Stimulated activated CD4-positive, alpha-beta T cell treated with anti-CD3 and anti-CD28 coated beads, Interleukin-15, amount 100 ng/mL, for 1 hour (primary cell): ENCODE measurements at places on chromosomes 6 and 20.

- no peak for DNase-seq
These were observed 190.3 kb upstream of the CDYL start for GRCh38 chr6:4585682-4586468.

- DNase-seq, result no peak
These were observed 6.0 kb upstream of the RAB44 start for GRCh38 chr6:36691612-36692011.

- no peak for DNase-seq
These were observed 526.6 kb upstream of the JARID2 start for GRCh38 chr6:14719270-14719669.

DNA sequence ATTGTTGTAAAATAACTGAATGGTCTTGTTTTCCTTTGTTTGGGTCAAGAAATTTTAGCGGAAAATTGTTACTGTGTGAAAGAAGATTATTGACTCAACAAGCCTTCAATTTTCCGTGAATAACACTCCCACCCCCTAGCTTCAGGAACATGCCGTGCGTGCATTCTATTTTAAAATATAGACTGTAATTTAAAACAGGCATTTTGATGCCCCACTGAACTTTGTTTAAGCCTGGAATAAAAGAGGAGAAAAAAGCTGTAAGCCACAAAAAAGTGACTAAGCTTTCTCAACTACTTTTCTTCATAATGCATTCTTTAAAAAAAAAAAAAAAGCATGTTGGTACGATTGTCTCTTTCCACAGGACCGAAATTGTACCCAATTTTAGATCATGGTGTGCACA is 166.0 kb downstream of the ARID1B start:
- no peak for DNase-seq

DNA sequence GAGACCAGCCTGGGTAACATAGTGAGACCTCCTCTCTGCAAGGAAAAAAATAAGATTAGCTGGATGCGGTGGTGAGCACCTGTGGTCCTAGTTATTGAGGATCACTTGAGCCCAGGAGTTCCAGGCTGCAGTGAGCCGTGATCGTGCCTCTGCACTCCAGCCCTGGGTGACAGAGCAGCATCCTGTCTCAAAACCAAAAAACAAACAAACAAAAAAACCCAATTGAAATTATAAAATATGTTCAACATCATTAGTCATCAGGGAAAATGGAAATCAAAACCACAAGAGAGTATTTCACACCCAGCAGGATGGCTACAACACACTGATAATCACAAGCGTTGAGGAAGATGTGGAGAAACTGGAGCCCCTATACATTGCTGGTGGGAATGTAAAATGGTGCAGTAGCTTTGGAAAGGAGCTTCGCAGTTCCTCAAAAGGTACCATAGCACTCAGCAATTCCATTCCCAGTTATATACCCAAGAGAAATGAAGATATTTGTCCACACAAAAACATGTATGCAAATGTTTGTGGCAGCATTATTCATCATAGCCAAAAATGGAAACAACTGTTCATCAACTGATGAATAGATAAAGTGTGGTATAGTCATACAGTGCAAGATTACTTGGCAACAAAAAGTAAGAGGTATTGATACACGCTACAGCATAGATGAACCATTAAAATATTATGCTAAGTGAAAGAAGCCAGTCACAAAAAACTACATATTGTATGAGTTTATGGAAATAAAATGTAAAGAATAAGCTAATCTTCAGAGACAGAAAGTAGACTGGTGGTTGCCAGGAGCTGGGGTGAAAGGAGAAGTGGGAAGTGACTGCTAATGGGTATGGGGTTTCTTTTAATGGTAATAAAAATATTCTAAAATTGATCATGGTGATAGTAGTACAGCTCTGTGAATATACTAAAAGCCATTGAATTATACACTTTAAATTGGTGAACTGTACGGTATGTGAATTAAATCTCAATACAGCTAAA is 38.7 kb upstream of the RIPOR2 start:
- DNase-seq, result peak; percentile 22

- no peak for DNase-seq
These were observed 370.4 kb upstream of the CITED2 start for GRCh38 chr6:139744891-139745290.

DNA sequence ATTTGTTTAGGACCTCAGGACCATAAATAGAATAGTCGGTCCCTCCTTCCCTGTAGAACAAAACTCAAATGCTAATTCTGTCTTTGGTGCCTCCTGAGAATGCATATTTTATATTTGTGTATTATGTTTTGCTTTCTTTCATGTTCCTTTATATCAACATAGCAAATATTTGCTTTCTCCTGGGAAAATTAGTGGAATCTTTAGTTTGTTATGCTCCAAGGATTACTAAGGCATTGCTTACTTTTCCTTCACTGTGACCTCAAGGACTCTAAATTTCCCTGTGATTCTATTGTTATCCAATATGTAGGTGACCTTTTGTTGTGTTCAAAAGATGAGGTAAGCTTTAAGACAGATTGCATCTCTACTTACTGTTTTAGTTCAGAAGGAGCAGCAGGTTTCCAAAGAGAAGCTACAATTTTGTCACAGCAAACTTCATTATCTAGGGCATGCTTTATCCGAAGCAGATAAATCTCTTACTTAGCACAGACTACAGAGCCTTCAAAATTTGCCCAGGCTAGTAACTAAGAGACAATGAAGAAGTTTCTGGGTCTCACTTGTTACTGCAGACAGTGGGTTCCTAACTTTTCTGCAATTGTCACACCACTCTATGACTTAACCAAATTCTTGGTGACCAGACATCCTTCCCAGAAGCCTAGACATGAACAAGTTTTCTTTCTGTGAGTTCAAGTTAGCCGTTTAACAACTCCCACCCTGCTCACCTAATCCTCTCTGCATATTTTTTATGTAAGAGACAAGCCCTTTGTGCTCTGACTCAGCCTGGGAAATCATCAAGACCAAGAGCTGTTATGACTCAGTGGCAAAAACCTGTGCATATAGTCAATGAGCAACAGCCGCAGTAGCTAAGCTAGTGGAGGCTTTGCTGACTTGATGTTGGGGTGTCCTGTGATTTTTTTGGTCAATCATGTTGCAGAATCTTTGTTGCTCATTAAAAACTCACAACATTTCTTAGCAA is 378.8 kb downstream of the QKI start:
- no peak for DNase-seq

DNA sequence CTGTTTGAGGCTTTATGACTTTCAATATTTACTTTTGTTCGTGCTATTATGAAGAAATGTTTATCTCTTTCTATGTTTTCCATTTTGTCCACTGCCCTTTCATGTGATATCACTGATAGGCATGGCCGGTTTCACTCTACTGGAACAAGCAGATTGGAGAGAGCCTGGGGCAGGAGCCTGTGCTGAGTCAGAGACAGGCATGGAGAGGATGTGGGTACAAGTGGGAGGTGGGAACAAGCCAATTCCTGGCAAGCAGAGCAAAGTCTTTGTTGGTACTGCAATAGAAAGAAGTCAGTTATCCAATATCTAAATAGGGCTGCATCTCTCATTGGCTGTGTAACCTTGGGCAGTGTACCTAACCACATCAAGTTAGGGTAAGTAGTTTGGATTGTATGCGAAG is 545.6 kb upstream of the MAP3K7 start:
- DNase-seq, result no peak

DNA sequence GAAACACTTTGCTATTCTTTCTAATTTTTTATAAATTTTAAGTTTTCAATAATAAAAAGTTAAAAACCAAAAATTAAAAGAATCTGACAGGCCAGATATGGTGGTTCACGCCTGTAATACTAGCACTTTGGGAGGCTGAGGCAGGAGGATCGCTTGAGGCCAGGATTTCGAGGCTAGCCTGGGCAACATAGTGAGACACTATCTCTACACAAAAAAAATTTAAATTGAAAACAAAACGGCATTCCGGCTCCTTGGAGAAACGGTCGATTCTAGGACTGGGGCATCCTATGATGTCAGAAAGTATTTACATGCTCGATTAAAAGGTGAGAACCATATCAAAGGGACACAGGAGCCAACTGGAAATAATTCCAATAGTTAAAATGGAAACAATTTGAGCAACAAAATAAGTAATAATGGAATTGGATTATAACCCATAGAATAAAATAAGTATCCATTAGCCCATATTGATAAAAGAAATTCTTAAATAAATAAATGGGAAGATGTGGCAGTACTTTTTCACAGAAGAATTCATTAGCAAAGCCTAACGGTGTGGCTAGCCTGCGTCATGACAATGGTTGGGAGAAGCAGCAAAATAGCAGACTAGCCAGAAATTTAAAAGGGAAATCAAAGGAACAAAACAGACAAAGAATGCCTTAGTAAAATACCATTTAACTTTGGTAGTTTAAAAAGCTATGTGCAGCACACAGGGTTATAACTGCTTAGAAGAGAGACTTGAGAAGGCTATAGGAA is 21.3 kb downstream of the HLA-E start:
- no peak for DNase-seq

GRCh38 chr20:34305333-34306230 is 2.4 kb upstream of the AHCY start:
- no peak for DNase-seq

GRCh38 chr6:165833355-165833754 is 170.3 kb upstream of the PDE10A start:
- no peak for DNase-seq

DNA sequence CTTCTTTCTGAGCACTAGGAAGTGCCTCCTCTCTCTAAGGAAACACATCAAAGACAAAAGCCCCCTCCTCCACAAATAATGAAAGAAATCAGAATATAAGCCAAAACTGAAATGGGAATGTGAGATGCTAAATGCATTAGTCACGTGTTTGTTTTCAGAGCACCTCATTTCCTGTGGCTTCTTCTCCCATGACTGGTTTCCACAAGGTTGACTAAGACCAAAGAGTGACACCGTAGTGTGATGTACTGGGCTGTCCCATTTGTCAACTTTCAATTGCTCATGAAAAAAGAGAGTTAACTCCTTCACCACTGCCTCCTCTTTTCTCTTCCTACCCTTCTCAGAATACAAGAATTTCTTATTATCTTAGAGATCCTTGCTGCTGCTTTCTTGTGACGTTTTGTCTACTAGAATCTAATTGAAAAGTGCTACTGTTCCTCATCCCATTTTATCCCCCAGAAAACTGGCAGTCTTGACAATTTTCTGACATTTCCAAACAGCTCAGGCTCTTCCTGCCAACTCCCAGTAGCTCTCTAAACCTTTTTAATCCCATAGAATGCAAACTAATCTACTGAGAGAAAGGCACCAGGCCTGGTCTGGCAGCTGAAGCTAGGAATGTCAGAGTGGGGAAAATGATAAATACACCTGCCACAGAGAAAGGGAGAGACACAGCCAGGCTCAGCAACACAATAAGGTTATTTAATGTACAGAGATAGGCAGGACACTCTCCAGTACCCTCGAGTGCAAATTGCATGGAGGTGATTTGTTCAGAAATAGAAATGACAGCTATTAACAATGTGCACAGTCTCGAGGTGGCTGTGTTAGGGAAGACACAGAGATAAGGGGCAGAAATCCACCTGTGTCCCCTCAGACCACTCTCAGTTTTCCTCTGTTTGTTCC is 671.7 kb upstream of the NRSN1 start:
- no peak for DNase-seq

GRCh38 chr6:170102038-170102437 is 188.8 kb downstream of the DLL1 start:
- DNase-seq, result no peak

DNA sequence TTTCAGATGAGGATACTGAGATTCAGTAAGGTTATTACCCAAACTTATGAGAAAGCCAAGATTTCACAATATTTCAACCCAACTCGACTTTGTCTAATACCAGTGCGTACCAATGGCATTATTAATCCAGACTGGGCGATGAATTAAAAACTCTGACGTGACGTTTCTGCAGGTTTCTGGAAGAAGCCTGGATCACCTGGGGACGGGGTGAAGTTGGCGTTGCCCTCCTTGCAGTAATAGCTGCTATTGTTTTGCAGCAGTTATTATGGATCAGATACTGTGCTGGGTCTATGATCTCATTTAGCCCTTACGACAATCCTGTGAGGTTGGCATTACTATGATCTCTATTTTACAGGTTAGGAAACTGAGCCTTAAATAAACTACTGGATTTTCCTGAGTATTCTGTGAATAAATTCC is 569 bp upstream of the CDC5L start:
- DNase-seq, result no peak

GRCh38 chr6:82273295-82273694 is 25.8 kb upstream of the IBTK start:
- DNase-seq, result no peak

DNA sequence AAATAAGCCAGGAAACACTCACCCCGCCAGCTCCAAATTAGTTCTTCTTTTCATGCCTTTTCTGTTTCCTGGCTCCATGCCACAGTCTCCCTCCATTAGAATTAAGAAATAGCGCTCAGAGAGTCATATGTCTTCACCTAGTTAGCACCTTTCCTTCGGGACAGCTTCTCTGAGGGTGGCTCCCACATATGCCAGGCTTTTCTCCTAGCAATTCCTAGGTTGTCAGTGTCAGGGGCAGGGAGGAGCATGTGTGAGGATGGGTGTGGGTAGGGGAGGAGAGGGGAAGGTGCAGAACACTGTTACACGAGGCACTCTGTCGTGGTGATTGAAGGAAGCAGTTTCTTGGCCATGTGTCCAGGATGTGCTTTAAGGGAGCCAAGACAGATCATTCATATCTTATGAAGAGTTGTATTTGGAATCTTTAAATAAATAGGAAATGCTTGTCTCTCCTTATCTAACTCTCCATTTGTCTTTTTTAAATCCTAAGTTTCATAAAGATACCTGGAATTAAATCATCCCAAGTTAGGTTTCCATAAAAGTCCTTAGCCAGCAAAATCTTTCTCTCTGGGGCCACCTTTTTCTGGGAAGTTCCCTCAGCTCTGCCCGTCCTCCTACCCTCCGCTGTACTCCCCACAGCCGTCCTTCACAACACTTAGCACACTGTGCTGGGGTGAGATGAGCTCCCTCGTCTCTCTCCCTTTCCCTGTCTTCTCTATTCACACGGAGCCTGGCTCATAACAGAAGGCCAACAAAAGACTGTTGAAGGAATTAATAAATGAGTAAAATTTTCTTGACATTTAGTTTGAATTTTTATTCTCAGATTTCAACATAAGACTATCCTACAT is 361.0 kb downstream of the CD83 start:
- no peak for DNase-seq

- no peak for DNase-seq
These were observed 1514.8 kb upstream of the DEFB115 start for GRCh38 chr20:29742699-29743100.

- no peak for DNase-seq
These were observed 27.1 kb upstream of the KIAA1586 start for GRCh38 chr6:57019434-57019833.

DNA sequence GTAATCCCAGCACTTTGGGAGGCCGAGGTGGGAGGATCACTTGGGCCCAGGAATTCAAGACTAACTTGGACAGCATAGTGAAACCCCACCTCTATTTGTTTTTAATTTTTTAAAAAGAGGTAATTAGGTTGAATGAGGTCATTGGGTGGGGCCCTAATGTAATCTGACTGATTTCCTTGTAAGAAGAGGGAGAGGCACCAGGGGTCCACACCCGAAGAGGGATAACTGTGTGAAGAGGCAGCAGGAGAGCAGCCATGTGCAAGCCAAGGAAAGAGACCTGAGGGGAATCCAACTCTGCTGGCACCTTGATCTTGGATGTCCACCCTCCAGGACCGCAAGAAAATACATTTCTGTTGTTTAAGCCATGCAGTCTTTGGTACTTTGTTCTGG is 63.4 kb downstream of the QRSL1 start:
- no peak for DNase-seq
